ENCODE measurements at places on chromosomes 11 and 22. TPM values are rescaled to one million over a fixed set of nuclear protein-coding genes. Genes with fewer than 3 reads are reported as not detected.

SLC5A12 gene
- not detected for total RNA-seq

DNA sequence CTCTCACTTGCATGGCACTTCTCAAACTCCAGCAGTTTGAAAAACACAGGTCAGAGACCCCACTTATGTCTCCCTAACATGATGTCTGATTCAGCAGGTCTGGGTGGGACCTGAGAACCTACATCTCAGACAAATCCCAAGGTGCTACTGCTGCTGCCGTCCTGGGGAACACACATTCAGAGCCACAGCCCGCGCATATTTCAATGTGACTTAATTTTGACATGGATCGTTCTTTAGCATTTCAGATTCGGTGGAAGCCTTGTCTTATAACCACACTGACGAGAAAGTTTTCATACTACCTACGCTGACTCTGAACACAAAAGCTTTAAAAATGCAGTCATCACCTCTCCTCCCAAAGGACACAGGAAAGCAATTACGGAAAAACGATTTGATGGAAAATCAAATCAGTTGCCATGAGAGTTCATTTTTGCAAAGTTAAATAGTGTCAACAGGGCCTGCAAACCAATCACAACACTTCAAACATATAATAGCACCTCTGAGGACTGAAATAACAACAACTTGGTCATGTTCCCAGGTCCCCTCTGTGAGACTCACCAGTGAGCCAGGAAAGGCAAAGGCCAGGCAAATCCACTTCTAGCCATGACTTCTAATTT, 132.6 kb downstream of the SHANK2 start:
- ATAC-seq, result no peak

- ATAC-seq, result peak; percentile 28
Observed at GRCh38 chr11:95916049-95916448, 7.9 kb downstream of the MTMR2 start.

GRCh38 chr22:20946080-20946986, 20.7 kb upstream of the AIFM3 start:
- ATAC-seq, result no peak

- ATAC-seq, result no peak
Observed at GRCh38 chr11:59660621-59661020, 8.2 kb downstream of the PATL1 start.
